ENCODE measurements at places on chromosomes 6 and 20. TPM values are rescaled to one million over a fixed set of nuclear protein-coding genes. Genes with fewer than 3 reads are reported as not detected.

The TSHZ2 gene
- polyA plus RNA-seq = 3.8 TPM

The CFB gene
- polyA plus RNA-seq = 0.34 TPM

The POU5F1 gene
- polyA plus RNA-seq = not detected

The GJA10 gene
- polyA plus RNA-seq = not detected

The PSORS1C2 gene
- polyA plus RNA-seq = not detected

The NOX3 gene
- polyA plus RNA-seq = 2.4 TPM

The PRSS16 gene
- 6.3 TPM for polyA plus RNA-seq

The CDH26 gene
- 15.3 TPM for polyA plus RNA-seq

The ARFGAP1 gene
- polyA plus RNA-seq = 0.17 TPM

The ZSCAN16 gene
- polyA plus RNA-seq = 0.43 TPM

The COL11A2 gene
- polyA plus RNA-seq = 0.67 TPM
